AG20443 (cell line): ENCODE measurements at places on chromosomes 5 and 9.

- DNase-seq = no peak
Measured at GRCh38 chr9:26637101-26637500, 255.5 kb downstream of the CAAP1 start.

DNA sequence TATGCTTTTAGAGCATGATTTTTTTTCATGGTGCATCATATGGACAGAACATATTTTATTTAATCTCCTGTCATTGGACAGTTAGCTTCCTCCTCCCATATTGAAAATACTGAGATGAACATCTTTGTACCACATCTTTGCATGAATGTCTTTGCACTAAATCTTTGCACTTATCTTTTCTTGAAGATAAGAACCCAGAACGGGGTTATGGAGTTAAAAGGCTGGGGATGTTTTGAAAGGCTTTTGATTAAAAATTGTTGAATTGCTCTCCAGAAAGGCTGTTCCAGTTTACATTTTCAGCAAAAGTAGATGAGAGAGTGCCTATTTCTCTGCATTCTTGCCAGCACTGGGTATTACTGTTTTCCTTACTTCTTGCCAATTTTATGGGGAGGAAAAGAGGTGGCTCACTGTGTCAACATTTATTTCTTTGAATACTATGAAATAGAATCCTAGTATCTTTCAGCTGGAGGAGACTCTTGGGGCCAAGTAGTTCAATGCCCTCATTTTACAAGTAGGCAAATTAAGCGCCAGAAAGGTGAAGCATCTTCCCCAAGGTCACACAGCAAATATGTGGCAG is 7.2 kb downstream of the NCS1 start:
- no peak for DNase-seq

GRCh38 chr9:94714494-94714893 is 12.0 kb upstream of the AOPEP start:
- peak; percentile 51 for DNase-seq

GRCh38 chr9:89610391-89610925 is 5.6 kb downstream of the GADD45G start:
- no peak for DNase-seq

- no peak for DNase-seq
Measured at GRCh38 chr5:164051745-164052144, 546.3 kb downstream of the MAT2B start.

GRCh38 chr9:23232831-23233230 is 593.2 kb downstream of the ELAVL2 start:
- no peak for DNase-seq

DNA sequence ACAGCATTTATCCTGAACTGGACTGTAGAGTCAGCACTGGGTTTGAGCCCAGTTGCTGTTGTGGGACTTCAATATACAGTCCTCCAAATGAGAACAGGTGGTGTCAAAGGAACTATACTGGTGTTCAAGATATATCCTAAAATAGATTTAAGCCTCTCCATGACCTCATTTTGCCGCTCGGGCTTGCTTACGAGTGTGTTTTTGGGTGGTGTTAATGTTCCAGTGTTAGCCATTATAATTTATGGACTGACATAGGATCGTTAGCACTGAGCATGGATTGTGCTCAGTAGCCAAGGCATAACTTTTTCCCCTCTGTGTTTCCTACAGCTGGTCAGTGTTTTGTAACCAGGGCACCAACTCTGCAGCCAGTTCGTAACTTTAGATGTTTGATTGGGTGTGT is 306.6 kb downstream of the SPATA31D1 start:
- no peak for DNase-seq
